ENCODE measurements at places on chromosomes 11 and 22.

DNA sequence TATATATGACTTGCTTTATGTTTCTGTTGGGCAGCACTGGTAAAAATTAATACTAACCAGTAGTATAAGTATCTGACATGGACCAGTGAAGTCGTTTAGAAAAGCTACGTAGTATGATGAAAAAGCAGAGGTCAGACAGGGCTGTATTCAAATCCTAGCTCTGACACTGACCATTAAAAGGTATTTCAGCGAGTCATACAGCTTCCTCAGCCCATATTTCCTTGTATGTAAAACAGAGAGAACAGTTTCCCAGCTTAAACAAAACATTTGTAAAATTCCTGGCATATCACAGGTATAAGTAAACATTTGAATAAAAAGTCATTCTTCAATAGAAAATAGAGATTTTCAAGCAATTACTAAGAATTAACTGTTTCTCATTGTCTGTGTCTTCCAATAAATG, 4.2 kb downstream of the NOX4 start:
- peak; percentile 73 for DNase-seq

DNA sequence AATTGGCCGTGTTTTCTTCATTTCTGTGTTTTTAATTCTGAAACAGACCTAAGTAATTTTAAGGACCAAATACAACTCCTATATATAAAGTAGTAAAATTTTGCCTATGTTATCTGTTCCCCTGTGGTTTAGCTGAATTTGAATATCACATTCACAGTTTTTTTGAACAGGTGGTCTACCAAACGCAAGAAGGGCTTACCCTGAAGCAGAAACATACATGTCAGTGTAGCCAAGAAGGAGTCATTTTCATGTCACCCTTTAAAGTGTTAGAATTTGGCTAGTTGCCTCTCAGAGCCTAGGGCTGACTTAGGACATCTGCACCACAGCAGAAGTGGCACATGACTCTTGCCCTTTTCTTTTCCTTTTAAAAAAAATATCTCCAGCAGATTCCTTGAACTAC, 34.3 kb downstream of the MYBPC3 start:
- DNase-seq = no peak

GRCh38 chr11:79314906-79315689, 125.7 kb downstream of the TENM4 start:
- DNase-seq = no peak

DNA sequence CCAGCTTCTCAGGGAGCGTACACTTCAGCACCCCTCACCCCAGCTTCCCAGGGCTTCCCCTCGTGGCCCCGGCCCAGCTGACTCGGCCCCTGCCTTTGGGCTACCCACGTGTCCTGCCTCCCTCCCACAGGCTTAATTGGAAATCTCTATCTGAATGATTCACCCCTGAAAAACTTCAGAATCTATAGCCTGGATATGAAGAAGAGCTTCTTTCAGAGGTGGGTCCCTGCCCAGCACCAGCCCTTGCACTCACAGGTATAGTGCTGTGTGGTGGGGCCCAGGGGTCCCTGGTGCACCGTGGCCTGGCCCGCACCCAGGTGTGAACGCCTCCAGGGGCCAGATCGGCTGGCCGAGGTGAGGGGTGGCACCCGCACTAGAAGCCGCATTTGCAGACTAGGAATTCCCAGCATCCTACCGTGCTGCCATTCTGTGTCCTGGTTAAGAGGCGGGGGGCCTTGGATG, 38.4 kb downstream of the B3GAT1 start:
- DNase-seq = no peak

DNA sequence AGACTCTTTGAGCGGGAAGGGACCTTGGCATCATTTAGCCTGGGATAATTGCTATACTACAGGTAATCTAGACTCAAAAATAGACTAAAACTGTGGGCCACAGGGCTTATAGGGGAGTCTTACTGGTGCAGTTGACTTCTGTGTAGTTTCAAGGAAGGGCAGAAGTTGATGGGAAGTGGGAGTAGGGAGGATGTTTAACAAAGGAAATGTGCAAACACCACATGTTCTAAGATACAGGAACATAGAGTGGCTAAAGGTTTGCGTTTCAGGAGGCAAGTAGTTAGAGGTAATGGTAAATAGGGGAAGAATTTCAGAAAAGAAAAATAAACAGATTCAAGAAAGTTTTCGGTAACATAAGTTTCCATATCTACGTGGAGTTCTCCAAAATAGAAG, 14.4 kb upstream of the SORL1 start:
- no peak for DNase-seq

GRCh38 chr11:130166457-130166784, 6.8 kb downstream of the ST14 start:
- DNase-seq = peak; percentile 92

- DNase-seq = no peak
Measured at GRCh38 chr11:128957202-128957482, 14.5 kb upstream of the TP53AIP1 start.

- no peak for DNase-seq
Measured at GRCh38 chr11:117600234-117600783, 196.7 kb downstream of the DSCAML1 start.

- no peak for DNase-seq
Measured at GRCh38 chr11:41307296-41308080, 152.0 kb downstream of the LRRC4C start.

DNA sequence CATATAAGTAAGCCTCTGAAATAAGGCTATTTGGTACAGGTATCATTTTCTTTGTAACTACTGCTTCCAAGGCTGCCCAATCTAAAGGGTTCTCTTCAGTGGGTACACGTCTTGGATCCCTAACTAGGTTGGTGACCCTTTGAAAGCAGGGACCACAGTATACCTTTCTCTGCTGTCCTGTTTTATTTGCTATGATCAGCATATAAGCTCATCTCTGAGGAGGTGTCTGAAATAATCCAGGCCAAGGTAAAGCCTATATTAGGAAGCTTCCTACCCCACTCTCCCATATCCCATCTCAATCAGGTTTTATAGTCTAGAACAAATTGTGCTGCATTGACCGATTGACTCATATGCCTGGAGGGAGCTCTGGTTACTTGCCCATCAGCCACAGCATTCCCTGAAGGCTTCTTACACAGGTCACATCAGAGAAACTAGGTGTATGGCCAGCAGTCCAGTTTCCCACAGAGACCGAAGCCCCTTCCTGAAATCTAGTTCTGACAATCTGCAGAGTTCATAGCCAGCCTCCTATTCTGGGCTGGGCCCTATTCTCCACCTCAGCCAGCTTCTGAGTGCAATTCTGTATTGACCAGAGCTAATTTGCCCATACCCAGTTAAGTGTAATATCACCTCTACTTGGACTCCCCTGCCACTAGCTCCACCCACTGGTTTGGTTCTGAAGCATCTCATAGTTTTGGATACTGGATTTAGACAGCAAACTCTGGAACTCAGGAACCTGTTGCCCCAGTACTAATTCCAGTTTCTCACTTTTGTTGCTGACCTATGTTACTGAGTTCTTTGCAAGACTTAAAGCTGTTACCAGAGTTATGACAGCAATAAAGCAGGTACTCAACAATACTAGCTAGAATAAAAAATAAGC, 62.1 kb upstream of the ARHGAP20 start:
- DNase-seq = no peak

DNA sequence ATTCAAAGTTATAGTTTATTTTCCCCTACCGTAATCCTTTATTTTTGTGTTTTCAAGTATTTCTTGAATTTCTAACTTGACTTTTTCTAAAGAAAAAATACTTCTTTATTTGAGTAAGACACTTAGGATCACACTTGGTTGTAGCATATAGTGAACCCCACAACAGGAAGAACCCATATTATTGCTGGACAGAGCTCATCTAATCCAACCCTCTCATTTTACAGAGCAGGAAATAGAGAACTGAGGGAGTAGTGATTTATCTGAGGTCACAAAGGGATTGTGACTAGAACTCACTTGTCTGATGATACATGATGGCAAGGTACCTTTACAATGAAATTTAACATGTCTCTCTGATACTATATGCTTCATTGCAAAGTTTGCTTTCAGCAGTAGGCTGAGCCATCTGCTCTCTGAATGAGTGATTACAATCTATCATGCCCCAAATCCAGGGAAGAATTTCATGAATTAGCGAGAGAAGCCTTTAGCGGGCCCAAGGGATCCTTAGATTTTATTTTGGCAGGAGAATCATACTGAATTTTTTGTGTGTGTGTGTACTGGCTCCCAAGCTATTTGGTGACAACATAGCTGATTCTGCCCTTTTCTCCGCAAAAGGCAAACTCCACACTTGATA, 9.8 kb downstream of the SLC17A6 start:
- no peak for DNase-seq

- DNase-seq = no peak
Measured at GRCh38 chr11:45237711-45238315, 48.3 kb downstream of the SYT13 start.

DNA sequence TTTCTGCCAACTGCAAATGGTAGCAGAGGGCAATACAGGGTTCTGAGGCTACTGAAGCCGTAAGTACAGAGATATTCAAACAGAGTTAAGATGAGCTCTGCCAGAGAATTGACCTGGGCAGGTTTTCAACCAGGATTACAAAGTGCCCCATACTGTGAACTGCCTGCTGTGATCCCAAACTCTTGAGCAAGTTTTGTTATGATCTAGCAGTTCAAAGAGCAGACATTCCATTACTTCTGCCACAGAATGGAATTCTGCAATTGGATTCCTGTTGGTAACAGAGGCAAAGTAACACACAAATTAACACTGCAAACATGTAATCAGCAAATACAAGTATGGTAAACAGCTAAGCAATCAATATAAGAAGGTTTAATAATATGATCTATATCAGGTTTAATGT, 31.2 kb downstream of the ALG9 start:
- no peak for DNase-seq

GRCh38 chr11:13954591-13954990, 7.9 kb upstream of the SPON1 start:
- DNase-seq = no peak

DNA sequence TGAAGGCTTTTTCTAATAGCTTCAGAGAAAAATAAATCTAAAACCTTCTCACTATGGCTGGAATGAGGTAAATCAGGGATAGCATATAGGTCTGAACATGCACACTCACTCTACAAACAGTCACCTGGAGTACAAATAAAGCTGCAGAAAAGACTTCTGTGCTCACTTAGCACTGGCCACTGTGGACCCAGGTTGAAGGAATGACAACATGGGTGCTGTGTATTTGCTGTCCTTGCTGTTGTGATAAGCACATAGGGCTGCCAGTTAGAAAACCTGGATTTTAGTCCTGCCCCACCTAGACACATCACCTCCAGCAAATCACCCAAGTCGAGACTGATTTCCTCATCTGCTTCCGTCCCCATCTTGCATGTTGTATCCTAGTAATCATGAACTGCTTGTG, 51.2 kb downstream of the FZD4 start:
- DNase-seq = no peak

- no peak for DNase-seq
Measured at GRCh38 chr11:119942583-119943297, 195.2 kb downstream of the TRIM29 start.

DNA sequence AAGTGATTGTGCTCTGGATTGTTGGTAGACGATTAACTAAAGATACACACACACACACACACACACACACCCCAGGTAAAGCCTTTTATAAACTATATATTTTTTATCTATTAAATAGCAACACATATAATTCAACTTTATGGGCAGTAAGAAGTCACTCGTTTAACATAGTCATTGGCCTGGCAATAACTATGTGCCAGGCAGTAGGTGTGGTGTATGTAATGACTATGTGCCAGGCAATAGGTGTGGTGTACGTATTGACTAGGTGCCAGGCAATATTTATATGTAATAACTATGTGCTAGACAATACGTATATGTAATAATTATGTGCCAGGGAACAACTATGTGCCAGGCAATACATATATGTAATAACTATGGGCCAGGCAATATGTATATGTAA, 40.0 kb upstream of the TENM4 start:
- no peak for DNase-seq

- no peak for DNase-seq
Measured at GRCh38 chr11:28400331-28401100, 292.3 kb downstream of the METTL15 start.

GRCh38 chr11:126156814-126157213, 54.6 kb downstream of the RPUSD4 start:
- DNase-seq = no peak

- DNase-seq = no peak
Measured at GRCh38 chr22:39597236-39597869, 26.8 kb downstream of the CACNA1I start.

DNA sequence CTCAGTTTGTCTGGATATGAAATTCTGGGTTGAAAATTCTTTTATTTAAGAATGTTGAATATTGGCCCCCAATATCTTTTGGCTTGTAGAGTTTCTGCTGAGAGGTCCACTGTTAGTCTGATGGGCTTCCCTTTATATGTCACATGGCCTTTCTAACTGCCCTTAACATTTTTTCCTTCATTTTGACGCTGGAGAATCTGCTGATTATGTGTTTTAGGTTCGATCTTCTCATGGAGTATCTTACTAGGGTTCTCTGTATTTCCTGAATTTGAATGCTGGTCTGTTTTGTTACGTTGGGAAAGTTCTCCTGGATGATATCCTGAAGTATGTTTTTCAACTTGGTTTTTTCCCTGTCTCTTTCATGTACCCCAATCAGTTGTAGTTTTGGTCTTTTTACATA, 22.8 kb downstream of the OR52A5 start:
- no peak for DNase-seq

DNA sequence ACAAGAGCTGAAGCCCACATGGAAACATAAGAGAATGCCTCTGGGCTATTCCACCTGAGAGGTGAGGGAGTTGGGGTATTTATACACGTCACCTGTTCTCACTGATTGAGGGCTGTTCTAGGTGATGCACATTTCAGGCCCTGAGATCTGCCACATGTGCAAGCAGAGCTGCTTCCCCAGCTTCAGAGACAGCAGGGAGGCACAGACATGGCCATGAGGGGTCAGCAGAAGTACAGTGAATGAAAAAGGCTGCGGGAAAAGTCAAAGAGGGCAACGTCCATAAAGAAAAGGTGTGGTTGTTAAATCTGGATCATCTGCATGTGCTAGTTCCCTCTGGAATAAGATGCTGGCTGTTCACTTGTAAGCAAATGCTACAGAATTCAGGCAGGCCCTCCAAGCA, 75.4 kb downstream of the GAB4 start:
- no peak for DNase-seq

DNA sequence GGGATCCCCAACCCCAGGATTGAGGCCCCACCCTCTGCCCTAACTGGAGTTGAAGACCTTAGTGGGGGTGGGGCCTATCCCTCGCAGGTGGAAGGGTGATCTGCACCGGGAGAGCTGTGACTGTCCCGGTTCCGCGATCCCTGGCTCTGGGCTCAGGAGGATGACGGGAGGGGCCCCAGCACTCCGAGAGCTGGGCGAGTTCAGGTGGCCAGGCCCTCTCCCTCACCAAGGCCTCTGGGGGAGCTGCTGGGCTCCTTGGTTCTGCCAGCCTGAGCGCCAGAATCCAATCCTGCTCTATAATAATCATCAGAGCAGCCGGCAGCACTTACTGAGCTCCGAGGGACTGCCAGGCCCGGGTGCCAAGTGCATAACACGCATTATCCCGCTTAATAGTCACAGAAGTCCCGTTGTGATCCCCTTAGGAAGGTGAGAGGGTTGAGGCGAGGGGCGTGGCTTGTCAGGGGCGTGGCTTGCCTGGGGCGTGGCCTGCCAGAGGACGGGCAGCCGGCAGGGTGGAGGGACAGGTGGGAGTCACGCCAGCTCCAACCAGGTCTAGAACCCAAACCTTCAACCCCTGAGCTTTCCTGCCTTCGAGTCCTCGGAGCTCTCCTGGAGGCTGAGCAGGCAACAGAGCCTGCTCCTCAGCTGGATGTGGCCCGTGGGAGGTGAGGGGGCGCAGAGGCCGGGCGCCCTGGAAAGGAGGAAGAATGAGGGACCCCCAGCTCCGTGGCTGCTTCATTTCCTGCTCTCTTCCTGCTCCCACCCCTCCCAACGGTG, 7.3 kb upstream of the SYT7 start:
- DNase-seq = no peak

Measured in kidney glomerular epithelial cell (primary cell).